ENCODE measurements at places on chromosomes 3 and 15.

GRCh38 chr3:168081171-168081771 is 14.5 kb downstream of the GOLIM4 start:
- DNase-seq, result no peak

DNA sequence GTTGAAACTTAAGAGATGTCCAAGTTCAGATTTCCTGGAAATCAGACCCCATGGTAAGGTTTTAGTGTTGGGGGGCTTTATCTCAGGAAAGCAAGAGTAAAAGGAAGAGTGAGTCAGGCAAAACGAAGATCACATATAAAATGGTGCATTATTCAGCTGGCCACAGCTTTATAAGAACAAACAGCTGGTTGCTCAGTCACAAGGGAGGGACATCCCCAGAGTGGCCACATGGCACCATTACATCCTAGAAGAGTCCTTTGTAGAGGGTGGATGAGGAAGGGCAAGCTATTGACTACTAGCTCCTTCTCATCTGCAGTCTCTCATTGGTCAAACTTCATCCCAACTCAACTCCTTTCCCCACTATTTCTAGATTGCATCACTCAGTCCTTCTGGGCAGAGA is 68.3 kb upstream of the COL8A1 start:
- DNase-seq, result no peak

- DNase-seq, result no peak
Observed at GRCh38 chr15:91411586-91411985, 311.5 kb downstream of the SV2B start.

DNA sequence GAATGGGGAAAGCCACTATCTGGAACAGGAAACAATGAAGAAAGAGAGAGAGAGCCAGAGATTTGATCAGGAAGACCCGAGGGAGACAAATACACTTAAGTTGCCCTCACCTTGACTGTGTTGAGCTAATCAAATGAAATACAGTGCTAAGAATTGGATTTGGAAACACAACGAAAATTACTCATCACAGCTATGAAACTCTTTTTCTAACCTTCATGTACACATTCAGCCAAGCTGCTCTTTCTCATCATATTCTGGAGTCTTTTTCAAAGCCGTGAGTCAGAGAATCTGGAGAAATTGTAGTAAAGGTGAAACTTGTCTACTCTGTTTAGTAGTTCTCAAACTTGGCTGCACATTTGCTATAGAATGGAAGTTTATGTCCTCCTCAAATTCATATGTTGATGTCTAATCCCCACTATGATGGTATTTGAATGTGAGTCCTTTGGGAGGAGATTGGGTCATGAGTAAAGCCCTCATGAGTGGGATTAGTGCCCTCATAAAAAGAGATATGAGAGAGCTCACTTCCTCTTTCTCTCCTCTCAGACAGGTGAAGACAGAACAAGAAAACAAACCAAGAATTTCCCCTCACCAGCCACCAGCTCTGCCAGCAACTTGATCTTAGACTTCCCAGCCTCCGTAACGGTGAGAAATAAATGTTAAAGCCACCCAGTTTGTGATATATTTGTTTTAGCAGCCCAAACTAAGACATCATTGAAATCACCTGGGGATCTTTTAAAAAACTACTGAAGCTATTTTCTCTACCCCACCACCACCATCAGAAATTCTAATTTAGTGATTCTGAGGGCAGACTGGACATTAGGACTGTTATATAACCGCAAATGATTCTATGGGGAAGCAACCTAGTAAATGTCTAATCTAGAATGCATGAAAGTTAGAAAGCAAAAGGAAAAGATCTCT is 143.6 kb upstream of the GRM7 start:
- no peak for DNase-seq

GRCh38 chr3:96831175-96831574 is 16.8 kb downstream of the EPHA6 start:
- no peak for DNase-seq

DNA sequence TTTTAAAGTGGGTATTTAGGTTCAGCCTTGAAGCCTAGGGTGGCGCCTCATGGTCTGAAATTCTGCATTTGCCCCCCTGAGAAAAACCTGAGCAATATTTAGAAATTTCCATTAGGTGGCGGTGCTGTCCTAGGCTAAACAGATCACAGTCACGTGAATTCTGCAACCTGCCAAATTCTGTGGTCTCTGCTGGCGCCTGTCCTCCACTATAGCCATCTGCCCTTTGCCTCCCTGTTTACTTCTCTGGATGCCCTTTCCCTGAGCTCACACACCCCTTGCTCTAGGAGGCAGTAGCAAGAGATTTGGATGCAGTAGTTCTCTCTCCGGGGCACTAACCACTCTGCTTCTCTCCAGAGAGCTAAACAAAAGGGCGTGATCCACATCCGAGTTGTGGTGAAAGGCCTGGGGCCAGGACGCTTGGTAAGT is 9.1 kb downstream of the MRPS11 start:
- peak; percentile 6 for DNase-seq

- DNase-seq, result no peak
Observed at GRCh38 chr15:76239786-76240185, 71.5 kb downstream of the ETFA start.

GRCh38 chr3:184360929-184361531 is 375 bp downstream of the CLCN2 start:
- no peak for DNase-seq

- DNase-seq, result no peak
Observed at GRCh38 chr15:98124581-98124980, 164.1 kb downstream of the ARRDC4 start.

GRCh38 chr15:83094583-83094982 is 12.9 kb upstream of the TM6SF1 start:
- DNase-seq, result no peak

GRCh38 chr15:52745326-52746161 is 44.6 kb downstream of the ONECUT1 start:
- DNase-seq, result no peak

- DNase-seq, result no peak
Observed at GRCh38 chr3:4866866-4867265, 112.4 kb upstream of the BHLHE40 start.

DNA sequence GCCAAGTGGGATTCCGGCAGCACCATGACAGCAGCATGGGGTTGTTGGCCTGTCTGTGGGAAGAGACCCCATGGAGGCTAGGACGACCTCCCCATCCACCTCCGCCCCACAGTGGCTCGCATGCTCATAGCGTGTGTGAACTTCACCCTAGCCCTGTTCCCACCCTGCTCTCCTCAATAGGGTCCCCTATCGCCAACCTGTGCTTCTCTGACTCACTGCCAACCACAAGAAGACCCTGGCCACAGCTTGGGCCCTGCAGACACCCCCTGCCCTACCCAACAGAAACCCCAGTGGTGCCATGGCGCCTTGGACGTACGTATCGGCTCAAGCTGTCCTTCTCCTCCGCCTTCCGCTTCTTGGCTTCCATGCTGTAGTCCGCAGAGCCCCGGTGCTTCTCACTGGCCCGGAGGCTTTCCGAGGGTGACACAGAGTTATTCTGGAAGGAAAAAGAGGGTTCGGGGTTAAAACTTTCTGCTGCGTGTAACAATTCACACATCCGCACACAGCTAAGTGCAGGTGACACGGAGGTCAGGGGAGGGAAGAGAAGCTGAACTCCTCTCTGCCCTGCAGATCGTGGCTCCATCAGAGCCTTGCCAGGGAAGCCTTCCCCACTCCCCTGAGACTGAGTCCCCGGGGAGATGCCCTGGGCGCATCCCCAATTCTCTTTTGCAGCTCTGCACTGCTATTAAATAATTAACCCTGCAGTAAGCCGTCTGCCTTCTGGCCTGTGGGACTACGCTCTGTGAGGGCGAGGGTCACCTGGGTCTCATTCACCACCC is 37.3 kb downstream of the TLE3 start:
- DNase-seq, result no peak

GRCh38 chr15:33066584-33066983 is 127.9 kb downstream of the FMN1 start:
- DNase-seq, result no peak

- no peak for DNase-seq
Observed at GRCh38 chr3:52202384-52203077, 4.6 kb downstream of the ALAS1 start.

DNA sequence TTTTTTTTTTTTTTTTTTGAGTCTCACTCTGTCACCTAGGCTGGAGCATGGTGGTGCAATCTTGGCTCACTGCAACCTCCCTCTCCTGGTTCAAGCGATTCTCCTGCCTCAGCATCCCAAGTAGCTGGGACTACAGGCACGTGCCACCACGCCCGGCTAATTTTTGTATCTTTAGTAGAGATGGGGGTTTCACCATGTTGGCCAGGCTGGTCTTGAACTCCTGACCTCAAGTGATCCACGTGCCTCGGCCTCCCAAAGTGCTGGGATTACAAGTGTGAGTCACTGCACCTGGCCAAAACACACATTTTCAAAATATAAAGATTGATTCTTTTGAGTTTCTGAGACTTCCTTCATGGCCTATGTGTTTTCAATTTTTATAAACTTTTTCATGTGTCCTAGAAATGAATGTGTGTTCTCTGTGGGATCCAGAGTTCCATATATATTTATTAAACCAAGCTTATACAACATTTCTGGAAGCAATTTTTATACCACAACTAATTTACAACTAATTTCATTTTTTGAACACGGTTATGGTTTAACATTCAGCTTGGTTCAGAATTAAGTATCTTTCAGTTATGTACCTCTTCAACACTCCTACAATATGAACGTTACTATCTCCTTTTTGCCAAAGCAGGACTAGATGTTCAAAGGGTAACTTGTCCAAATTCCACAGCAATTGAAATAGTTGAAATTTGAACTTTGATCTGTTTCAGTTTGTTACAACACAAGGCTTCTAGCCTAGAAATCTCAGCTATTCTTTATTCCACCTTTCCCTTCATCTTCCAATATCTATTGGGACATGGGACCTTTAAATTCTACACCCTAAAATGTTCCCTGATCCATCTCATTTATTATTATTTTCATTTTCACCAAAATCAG is 1.5 kb downstream of the ACAD11 start:
- no peak for DNase-seq

- DNase-seq, result no peak
Observed at GRCh38 chr3:29186982-29187725, 93.7 kb upstream of the RBMS3 start.
